ENCODE measurements at places on chromosomes 11 and 22.

GRCh38 chr22:17397756-17398547 is 28.7 kb downstream of the CECR2 start:
- DNase-seq: no peak

- DNase-seq: peak; percentile 58
Measured at GRCh38 chr11:69003866-69004367, 9.1 kb downstream of the MRGPRF start.

DNA sequence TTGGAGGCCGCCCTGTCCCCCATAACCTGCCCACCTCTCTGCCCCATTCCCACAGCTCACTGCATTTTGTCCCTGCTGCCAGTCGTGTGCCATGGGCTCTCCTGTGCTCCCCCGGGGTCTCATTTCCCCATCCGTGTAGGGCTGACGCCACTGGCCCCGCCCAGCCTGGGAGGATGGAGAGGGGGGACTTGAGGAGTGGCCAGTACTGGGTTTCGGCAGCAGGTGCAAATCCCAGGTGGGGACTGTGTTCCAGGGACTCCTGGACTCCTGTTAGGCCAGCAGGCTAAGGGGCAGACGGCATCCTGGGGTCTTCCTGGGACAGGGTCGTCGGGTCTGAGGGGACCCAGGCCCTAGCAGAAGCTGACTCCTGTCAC is 1.2 kb upstream of the MYO7A start:
- DNase-seq: no peak

DNA sequence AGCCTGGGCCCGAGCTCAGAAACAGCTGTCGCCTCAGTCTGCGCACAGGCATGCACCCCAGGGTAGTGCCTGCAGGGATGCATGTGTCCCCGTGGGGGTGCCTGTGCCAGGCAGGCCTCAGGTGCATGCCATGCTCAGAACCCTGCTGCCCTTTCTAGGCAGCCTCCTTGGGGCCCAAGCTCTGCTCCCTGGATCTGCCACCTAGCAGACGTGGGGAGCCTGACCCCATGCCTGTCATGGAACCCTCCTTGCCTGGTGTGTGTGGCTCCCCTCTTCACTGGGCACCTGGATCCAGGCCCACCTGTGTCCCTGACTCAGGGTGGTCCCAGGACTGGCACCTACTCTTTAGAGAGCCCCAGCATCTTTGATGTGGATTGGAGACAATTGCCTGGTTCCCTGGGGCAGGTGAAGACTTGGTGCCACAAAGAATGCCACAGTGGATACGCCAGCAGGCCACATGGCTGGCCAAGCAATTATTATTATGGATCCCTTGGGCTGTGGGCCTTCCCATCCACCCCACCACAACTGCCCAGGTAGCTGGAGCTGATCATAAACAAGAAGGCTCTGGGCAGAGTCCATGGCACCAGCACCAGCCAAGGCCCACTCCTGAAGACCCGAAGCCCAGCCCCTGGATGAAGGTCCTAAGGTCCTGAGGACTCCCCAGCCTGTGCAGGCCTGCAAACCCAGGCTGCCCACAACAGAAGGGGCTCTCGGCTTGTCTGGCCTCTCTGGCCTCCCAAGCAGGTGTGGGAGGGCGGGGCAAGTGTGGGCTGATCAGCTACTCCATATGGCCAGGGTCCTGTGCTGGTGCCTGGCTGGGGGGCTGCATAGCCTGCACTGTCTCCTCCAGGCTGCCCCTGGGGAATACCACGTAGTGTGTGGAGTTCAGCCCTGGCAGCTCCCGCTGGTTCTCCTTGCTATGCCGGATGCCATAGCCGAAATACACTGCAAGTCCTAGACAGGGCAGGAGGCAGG is 3.8 kb downstream of the SLC7A4 start:
- peak; percentile 76 for DNase-seq

DNA sequence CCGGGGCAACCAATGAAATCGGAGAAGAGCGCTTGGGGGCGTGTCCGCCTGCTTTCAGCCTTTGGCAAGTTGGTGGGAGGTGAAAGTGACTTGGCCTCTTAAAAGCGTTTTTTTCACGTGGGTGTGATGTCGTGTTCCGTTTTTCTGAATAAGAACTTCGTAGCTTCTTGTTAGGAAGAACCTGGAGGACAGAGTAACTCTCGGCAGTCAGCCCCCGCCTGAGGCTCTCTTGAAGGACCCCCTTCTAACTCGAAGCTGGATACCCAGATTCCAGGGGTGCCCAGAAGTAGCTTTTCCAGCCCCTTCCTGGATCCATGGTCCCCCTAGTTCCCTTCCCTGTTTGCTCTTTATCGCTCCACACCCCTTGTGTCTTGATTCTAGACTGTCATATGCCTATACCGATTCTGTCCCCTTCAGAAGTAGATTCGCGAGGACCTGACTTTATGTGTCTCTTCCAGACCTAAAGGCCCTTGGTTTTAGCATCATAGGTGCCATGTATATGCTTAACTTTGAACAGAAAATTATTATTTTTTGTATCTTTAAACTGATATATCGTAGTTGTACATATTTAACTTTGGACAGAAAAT is 915 bp upstream of the OSBP start:
- DNase-seq: no peak

- DNase-seq: no peak
Measured at GRCh38 chr11:92276773-92277172, 52.2 kb downstream of the FAT3 start.

DNA sequence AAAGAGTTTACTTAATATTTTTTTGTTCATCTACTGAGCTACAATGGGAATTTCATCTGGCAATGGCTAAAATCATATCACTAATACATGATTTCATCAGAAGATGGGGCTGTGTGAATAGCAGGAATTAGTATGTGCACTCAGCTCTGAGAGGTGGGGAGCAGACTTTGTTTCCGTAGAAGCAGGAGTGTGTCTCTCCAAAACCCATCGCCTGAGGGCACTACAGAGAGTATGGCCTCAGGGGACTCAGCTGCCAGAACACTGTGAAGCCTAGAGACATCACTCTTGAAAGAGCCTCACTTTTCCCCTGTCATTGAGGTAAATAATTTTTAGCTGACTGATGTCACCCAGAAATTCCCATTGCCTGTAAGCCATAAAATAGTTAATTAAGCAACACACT is 261.4 kb upstream of the ISX start:
- DNase-seq: no peak

GRCh38 chr11:131917634-131918384 is 547.4 kb downstream of the NTM start:
- no peak for DNase-seq

GRCh38 chr11:113197446-113197845 is 116.9 kb upstream of the TTC12 start:
- no peak for DNase-seq

- no peak for DNase-seq
Measured at GRCh38 chr22:20218326-20218872, 49.7 kb downstream of the RTN4R start.

Data from osteoblast (primary cell).